ENCODE measurements at places on chromosomes 1 and 21. TPM values are rescaled to one million over a fixed set of nuclear protein-coding genes. Genes with fewer than 3 reads are reported as not detected.

DNA sequence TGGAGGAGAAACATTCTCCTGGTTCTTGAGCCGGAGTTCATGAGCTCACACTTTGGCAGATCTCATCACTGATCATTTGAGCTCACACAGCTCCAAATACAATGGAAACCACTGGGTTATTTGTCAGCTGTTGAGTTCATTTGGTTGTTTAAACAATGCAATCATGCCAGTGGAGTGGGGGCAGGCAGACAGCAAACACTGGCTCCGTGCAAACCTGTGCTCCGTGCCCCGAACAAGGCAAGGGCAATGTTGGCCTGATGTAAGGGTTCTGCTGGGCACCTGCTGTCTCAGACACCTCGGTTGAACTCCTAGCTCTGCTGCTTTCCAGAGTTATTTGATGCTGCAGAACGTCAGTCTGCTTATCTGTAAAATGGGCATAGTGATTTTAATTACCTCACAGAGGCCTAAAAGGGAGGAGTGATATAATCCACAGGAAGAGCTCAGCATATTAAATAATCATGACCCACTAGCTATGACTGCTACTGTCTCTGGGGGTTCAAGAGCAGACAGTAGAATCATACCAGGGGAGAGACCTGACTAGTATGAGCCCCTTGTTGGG lies 20.0 kb upstream of the CLIC6 start:
- no peak for DNase-seq

DNA sequence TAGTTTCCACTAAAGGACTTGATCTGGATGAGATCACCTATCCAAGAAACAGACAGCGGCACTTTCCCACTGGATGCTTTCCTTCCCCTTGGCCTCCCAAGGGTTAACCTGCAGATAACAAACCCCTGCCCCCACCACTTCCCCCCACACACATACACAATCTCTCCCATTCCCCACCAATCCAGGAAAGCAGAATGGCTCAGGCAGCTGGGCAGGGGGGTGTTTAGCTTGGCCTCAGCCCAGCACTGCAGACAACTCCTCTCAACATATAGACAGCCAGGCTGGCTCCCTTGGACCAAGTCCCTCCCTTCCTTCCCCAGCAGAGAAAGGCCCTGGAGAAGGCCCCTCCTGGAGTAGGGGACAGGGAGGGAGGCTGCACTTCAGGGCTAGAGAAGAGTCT lies 24.6 kb downstream of the PLEKHA6 start:
- DNase-seq: no peak

- no peak for DNase-seq
These were observed 3.9 kb upstream of the ACKR1 start for GRCh38 chr1:159200769-159201168.

GRCh38 chr1:200527670-200528069 lies 92.9 kb downstream of the KIF14 start:
- DNase-seq: peak; percentile 35

DNA sequence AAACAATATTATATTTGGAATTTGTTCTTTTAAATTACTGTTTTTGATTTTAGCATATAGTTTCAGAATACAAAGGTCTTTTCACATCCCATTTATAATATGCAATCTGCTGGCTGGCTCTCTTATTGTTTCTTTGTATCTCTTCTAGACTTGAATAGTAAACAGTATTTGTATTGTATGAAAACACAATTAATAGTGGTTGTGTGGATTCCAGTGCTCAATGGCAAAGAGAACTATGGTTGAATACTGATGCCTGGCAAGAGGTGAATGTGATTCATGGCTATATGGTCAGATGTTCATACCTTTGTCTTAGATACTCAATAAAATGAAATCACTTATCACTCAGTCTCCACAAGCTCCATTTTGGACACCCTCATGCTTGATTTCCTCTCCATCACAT lies 37.2 kb downstream of the OR6Y1 start:
- no peak for DNase-seq

GRCh38 chr1:208533746-208534598 lies 289.8 kb upstream of the PLXNA2 start:
- DNase-seq: no peak

DNA sequence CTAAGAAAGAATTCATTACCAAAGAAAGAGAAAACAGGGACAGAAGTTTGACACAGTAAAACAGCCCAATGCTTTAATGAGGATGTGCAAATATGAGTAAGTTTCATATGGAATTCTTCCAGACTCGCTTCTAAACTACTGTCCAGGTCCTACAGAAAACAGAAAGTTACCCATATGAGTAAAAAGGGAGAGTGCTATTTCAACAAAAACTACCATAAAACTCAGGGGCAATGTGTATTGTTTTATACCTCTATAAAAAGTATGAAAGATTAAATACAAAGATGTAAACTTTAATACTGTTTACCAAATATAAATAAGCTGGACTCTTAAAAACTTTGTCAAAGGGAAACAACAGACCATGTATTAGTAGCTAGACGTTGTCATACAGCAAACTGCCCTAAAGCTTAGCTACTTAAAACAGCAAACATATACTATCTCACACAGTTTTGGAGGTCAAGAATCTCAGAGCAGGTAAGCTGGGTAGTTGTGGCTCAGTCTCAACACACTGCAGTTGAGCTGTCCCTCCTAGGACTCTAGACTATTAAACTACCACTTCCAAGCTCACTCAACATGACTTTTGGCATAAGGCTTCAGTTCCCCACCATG lies 174.9 kb downstream of the COP1 start:
- DNase-seq: no peak

DNA sequence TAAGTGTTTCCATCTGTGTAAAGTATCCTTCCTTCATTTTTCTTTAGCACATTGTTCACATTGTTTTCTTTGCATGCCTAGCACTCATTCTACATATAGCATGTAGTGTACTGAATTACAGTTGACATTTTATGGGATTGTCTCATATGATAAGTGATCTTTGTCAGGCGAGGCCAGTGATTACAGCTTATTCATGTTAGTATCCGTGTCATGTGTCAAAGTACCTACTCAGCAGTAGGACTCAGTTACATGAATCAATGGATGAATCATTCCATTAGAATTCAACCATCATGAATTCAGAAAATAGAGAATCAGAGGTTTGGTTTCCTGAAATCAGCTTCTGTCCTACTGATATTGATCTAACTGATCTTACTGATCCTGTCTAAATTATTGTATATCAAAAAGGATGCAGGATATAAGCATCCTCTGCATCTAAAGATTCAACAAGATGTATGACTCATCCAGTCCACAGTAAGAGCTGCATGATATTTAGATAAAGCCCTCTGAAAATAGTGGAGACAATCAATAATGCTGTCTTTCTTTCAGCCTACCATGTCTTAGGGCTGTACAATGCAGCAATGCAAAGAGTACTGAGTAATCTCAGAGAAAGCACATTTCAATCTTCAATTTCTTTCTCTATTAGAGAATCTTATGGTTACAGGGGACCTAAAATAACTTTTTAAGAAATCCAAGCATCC lies 20.7 kb upstream of the HRNR start:
- peak; percentile 16 for DNase-seq

DNA sequence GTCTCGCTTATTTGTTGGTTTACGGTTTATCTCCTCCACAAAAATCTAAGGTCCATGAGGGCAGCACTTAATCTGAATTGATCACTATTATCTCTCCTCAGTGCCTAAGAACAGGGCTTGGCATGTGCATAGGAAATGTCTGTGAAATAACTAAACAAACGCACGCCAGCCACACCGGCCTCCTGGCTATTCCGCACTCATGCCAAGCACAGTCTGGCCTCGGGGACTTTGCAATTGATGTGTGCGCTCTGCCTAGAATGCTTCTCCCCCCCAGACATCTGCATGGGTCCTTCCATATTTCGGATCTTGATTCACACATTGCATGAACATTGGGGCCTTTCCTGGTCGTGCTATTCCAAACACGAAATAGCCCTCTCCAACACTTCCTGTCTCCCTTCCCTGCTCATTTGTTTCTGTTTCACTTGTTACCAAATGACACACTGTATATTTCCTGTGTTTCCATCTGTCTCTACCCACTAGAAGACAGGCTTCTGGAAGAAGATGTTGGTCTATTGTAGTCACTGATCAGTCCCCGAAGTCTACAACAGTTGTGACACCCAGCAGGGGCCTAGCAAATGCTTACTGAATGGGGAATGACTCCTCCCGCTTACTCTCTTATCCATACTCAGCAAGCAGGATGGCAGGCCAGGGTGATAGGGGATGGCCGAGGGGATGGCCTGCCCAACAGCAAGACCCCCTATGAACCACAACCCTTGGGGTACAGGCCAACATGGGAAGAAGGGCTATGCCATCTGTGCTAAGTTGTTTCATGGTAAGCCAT lies 93.9 kb downstream of the GLIS1 start:
- no peak for DNase-seq

VAV3 gene
- total RNA-seq: 1.8 TPM

SH2D2A gene
- not detected for total RNA-seq

DMBX1 gene
- not detected for total RNA-seq

RAP1GAP gene
- total RNA-seq: not detected

LCE3D gene
- not detected for total RNA-seq

Measured in myocyte (in vitro differentiated cells).